Activated CD4-positive, alpha-beta memory T cell treated with anti-CD3 and anti-CD28 coated beads, Interleukin-2, amount 10 ng/mL, durations not matched to agents 7 days and 5 days (primary cell): ENCODE measurements at places on chromosomes 6 and 20. TPM values are rescaled to one million over a fixed set of nuclear protein-coding genes. Genes with fewer than 3 reads are reported as not detected.

The PRL gene
- not detected for total RNA-seq

The FANCE gene
- 10.4 TPM for total RNA-seq

The IL20RA gene
- total RNA-seq = not detected

The FAM209B gene
- 0.80 TPM for total RNA-seq

The COL20A1 gene
- total RNA-seq = not detected

The CPNE5 gene
- 4.0 TPM for total RNA-seq

The TENT5A gene
- 2.0 TPM for total RNA-seq

The FRK gene
- not detected for total RNA-seq

The RAMACL gene
- not detected for total RNA-seq

The TMEM217 gene
- total RNA-seq = 1.6 TPM

DNA sequence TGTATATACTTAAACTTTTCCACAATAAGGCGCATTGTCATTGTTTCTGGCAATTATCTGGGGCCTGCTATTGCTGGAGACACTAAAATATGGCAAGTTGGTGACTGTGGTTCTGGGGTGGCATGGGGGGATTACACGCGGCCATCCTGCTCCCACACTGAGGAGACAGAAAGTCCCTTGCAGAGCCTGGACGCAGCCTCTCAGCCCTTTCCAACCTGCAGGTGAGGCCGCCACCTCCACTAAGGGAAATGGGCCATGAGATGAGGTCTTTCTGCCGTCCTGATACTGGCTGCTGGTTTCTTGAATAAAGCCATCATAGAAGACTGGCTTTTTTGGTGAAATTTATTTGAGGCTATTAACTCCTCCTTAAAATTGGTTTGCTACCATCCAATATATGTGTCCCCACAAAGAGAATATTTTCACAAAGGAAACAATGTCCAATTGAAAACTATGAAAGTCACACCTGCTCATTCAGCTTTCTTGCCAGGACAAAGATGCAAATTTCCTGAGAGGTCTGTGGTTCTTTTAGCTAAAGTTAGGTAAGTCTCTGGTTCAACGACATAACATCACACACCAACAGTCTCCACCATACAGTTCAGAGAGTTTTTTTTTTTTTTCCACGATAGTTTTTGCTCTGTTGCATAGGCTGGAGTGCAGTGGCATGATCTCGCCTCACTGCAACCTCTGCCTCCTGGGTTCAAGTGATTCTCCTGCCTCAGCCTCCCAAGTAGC lies 13.0 kb downstream of the TXNDC5 start:
- DNase-seq = no peak

- DNase-seq = no peak
Measured at GRCh38 chr6:11288065-11288464, 55.6 kb upstream of the NEDD9 start.

GRCh38 chr6:52136934-52137467 lies 49.2 kb upstream of the IL17A start:
- DNase-seq = no peak

GRCh38 chr6:149723771-149724417 lies 6.0 kb upstream of the LATS1 start:
- peak; percentile 51 for DNase-seq

DNA sequence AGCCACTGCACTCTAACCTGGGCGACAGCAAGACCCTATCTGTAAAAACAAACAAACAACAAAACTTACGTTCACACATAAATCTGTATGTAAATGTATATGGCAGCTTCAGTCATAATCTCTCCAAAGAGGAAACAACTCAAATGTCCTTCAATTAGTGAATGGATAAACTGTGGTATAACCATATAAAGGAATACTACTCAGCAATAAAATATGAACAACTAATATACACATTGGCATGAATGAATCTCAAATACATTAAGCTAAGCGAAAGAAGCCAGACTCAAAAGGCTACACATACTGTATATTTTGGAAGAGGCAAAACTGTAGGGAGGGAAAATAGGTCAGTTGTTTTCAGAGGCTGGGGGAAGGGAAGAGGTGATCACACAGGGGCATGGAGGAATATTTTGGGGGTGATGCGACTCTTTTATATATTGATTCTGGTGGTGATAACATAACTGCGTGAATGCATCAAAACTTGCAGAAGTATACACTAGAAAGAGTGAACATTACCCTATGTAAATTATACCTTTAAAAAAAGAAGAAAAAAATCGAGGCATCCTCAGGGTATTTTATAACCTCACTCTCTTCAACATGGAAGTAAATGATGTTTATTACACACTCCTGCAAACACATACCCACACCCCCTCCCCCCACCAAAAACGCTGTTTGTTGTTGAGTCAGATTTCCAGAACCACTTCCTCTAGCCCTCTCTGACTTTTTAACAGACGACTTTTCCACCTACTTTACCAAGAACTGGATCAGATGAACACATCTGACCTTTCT lies 115.2 kb upstream of the RNF24 start:
- peak; percentile 84 for DNase-seq

DNA sequence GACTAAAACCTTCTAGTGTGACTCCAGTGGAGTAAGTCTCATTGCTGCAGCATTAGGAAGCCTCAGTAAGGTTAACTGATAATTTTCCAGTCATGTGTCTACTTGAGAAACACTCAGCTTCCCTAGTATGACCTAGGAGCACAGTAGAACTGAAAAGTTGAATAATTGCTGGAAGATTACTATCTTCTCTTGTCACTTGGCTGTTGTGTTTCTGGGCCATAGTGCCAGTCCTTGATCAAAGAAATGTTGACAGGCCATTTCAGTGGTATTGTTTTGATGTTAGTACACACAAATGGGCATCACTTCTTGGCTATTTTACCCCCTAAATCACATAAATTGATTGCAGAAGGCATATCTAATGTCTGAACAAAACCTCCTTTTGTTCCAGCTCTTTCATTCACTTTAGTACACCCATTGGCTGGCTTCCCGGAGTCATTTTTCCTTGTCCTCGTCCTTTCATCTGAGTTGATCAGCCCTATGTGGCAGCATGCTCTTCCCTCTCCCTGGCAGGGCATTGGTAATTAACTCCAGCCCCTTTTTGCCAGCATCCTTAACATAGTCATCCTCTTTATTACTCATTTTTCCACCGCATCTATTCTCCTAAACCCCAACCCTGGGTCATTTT lies 6.0 kb downstream of the ENPP3 start:
- no peak for DNase-seq

- no peak for DNase-seq
Measured at GRCh38 chr6:114058435-114058834, 87.5 kb upstream of the HDAC2 start.

DNA sequence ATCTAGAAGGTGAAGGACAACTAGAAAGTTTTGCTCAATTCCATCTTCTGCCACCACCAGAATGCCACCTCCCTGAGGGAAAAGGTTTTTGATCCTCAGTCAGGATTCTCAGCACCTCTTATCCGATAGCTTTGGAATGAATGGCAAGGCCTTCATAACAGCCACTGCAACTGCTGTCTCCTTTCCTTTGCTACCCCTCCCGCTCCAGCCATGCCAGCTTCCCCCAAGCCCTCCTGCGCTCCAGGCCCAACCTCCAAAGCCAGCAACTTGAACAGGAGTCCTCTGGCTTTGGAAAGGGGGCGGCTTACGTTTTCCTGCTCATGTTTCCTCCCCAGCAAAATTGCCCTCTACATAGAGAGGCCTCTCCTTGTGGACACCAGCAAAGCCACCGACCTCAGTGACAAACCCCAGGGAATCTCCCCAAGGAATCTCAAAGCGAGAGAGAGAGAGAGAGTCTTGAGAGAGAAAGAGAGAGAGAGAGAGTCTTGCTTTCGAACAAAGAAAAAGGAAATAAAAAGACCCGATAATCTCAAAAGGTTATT lies 420 bp upstream of the BTN2A1 start:
- peak; percentile 24 for DNase-seq

GRCh38 chr20:3730803-3731672 lies 1.4 kb upstream of the HSPA12B start:
- no peak for DNase-seq

GRCh38 chr20:4840801-4841200 lies 119.1 kb downstream of the PRND start:
- DNase-seq = no peak

GRCh38 chr6:18495236-18495635 lies 108.1 kb downstream of the RNF144B start:
- DNase-seq = no peak

DNA sequence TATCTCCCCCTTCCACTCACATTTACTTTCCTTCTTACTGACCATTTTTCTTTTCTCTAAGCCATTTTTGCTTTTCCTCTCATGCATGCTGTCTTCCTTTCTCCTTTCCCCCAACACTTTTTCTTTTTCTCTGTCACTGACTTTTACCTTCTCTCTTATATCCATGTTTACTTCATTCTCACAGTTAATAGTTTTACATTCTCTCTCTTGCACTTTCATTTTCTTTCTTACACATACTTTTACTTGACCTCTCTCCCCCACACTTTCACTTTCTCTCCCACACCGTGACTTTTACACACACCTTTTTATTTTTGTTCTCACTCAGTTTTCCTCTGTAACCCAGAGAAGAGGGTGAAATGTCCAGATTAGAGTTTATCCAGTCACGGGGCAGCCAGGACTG lies 636.3 kb downstream of the PTPRT start:
- no peak for DNase-seq

DNA sequence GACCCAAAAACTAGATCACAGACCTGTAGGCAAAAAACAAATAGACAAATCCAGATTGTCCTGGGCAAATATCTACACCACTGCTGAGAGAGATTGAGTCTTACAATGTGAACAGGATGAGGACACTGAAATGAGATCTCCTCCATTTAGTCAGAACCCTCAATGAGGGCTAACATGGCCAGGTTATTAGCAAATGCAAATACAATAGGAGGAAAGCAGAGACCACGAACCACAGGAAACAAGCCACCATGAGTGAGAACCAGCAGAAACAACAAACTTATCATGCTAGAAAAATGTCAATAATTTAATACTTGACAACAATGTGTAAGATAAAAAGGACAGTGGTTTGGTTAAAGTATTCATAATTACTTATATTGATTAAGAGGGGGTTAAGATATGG lies 162.8 kb downstream of the SYNE1 start:
- no peak for DNase-seq

DNA sequence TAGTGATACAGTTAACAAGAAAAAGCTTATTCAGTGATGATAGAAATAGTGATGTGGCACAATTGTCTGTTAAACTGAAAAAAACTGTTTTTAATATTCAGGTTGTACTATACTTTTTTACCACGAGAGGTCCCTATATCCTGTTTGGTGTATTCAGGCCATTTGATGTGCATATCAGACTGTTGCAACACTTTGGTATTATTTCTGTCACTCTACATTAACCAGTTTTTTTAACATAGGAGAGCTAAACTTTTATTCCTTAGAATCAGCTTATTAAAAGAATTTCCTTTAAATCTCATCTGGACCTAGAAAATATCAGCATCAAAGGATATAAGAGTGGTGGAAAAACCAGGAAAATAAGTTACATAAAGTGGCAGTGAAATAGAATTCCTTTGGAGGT lies 36.8 kb downstream of the TSPYL4 start:
- DNase-seq = no peak

DNA sequence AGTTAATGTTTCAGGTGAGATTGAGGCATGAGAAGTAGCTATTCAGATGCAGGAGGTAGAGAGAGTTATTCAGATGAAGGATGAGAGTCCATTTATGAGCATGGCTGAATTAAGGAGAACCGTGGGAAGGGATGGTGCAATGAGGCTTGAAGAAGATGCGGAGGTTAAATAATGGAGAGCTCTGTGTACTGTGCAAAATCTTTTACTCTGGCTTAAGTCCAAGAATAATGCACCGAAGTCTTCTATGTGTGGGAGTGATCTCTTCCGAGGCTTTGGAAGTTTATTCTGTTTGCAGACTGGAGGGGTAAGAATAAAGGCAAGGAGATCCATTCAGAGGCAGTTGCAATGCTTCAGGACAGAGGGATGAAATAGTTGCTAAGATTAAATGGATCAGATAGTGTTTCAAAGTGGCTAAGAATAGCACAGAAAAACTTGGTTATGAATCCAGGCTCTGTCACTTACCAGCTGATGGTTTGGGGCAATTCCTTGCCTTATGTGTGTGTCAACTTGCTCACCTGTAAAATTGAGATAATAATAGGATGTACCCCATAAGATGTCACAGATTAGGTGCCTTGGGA lies 467.1 kb downstream of the HDGFL1 start:
- no peak for DNase-seq

DNA sequence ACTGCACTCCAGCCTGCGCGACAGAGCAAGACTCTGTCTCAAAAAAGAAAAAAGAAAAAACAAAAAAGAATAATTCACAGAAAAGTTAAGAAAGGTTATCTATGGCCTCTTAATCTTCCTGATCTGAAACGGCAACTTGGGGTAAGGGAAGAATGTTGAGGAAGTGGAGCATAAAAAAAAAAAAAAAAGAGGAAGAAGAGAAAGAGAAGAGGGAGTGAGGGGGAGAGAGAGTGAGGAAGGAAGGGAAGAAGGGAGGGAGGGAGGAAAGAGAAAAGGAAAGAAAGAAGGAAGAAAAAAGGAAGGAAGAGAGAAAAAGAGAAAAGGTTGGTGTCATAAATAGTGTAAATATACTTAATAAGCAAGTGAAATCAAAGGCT lies 68.9 kb upstream of the NCOA3 start:
- DNase-seq = no peak
